ENCODE measurements at places on chromosomes 7 and 10.

GRCh38 chr10:90458054-90458453, 399.8 kb downstream of the HTR7 start:
- DNase-seq: no peak

- no peak for DNase-seq
Observed at GRCh38 chr7:138886501-138886917, 88.5 kb upstream of the ATP6V0A4 start.

- no peak for DNase-seq
Observed at GRCh38 chr7:5541087-5541992, 117.7 kb upstream of the TNRC18 start.

GRCh38 chr7:24130631-24131030, 153.4 kb upstream of the NPY start:
- no peak for DNase-seq

DNA sequence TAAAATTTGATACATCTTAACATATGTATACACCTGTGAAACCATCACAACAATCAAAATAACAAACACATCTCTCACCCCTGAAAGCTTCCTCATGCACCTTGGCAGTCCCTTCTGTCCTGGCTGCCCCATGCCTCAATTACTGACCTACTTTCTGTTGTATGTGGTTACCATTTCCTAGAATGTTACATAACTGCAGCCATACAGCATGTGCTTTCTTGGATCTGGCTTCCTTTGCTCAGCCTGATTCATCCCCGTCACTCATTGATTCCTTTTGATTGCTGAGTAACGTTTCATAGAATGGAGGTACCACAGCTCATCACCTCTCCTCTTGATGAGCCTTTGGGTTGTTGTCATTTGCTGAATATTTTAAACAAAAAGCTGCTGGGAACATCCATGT, 165.3 kb downstream of the CELF2 start:
- no peak for DNase-seq

- DNase-seq: no peak
Observed at GRCh38 chr10:122182308-122182707, 88.8 kb upstream of the BTBD16 start.

DNA sequence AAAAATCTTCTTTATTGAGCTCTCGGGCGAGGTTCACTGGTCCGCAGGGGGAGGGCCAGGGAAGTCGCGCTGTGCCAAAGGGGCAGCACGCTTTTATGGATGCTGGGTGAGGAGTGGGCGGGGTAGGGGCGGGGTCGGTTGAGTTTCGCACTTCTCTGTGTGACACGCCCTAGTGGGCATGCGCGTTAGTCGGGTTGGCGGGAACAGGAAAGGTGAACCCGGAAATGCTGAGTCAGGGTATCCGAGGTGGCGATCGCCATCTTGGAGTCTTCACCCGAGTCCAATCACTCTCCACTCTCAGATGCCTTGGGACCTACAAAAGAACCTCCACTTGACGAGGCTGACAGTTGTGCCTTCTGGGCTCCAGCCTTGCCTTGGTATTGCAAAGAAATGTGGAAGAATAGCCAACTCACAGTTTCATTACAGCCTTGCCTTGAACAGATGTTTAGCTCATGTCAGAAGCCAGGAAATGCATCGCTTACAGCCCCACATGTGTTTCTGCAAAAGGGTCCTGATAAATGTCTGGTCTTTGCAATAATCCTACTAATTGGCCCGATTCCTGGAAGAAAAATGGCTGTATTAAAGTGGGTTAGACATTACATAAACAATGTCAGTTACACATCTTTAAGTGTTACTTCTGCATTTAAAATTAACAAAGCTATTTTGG, 64.1 kb downstream of the AHR start:
- DNase-seq: no peak

GRCh38 chr10:130744631-130745030, 566.9 kb downstream of the TCERG1L start:
- DNase-seq: no peak

DNA sequence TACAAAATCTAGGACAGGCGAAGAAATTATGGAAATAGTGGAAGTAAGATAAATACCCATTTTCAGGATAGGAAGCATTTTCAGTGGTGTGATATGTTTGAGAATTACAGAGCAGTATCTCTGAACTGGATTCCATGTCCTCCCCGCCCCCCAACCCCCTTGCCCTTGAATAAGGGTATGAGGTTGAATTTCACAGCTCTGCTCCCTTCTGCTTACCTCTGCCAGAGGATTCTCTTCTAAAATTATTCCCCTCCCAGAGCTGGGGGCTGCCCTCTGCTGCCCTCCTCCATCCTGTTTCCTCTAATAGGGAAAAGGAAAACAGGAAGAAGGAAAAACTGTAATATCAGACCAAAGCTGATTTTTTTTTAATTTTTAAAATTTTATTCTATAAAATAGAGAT, 7.3 kb upstream of the CLCN1 start:
- no peak for DNase-seq

GRCh38 chr7:51160990-51161615, 155.5 kb downstream of the COBL start:
- DNase-seq: no peak

DNA sequence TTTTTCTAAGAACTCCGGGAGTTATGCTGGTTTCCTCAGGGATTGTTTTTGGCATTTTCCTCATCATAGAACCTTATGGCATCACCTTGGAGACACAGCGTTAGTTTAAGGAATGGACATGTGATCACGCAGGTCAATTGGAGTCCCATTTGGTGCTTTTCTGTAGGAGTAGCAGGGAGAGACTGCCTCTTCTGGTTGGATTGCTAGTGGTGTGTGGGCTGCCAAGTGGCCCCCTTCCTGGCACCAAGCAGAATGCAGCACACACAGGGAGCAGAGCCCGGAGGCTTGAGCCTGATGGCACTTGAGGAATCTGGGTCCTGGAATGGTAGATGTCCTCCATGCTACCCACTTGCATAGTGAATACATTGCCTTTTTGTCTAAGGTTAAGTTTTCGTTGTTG, 57.9 kb downstream of the SDK1 start:
- no peak for DNase-seq

DNA sequence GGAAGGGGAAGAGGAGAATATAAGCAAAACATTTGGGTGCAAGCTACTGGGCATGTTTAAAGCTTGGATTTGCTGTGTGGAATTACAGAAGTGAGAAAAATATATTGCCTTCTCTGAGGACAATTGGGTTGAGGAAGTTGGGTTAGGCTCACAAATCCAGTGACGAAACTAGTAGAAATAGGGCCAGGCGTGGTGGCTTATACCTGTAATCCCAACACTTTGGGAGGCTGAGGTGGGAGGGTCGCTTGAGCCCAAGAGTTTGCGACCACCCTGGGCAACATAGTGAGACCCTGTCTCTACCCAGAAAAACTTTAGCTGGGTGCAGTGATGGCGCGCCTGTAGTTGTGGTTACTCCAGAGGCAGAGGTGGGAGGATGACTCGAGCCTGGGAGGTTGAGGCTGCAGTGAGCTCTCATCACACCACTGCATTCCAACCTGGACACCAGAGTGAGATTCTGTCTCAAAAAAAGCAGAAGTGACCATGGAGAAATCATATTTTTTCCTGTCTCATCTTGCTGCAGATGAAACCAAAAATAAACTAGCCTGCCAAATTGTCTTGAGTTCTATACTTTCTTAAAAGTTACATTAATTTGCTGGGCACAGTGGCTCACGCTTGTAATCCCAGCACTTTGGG, 22.4 kb downstream of the NRBF2 start:
- no peak for DNase-seq

DNA sequence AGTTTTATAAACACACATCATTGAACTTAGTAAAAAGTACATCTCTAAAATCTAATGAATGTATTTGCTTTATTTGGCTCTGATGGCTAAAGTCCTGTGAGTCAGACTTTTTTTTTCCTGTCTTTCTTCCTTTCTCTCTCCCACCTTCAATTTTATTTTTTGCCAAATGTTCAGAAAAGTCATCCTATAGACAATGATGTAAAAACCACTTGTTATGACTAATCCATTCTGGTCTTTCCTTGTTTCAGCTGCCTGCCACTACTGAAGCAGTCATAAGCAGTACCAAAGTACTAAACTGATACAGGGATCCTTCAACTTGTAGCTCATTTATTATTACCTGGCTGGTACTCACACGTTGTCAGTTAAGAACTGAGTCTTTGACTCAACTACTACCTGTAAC, 23.9 kb downstream of the HECTD2 start:
- DNase-seq: no peak

GRCh38 chr10:132232023-132232951, 45.5 kb downstream of the DPYSL4 start:
- DNase-seq: no peak

GRCh38 chr10:102919992-102920739, 2.1 kb downstream of the CNNM2 start:
- DNase-seq: no peak

- DNase-seq: no peak
Observed at GRCh38 chr7:105779856-105780780, 96.3 kb downstream of the ATXN7L1 start.

- DNase-seq: no peak
Observed at GRCh38 chr10:66350622-66351399, 575.0 kb upstream of the LRRTM3 start.

- no peak for DNase-seq
Observed at GRCh38 chr10:15436696-15437095, 65.6 kb upstream of the FAM171A1 start.

DNA sequence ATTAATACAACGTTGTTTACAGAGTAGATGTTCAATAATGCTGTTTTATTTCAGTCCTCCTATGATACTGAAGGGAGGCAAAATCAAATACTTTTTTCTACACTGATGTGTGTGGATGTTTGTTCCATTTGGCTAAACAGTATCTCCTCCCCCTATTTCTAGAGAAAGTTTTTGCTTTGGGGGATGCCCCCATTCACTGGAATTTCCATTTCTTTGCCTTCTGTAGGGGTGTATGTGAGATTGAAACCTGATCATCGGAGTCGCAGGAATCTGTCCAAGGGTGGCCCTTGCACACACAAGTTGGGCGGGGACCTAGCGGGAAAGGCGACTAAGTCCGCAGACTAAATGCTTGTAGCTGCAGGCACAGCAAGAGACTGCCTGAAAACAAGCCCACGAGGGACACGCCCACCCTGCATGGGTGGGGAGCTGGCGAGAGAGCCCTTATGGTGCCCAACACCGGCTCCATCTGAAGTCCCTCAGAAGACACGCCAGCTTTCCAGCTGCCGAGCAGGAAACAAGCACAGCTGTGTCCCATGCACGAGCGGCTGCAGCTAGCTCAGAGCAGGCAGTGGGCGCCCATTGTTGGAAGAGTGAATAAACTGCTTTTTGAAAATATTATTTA, 58.0 kb downstream of the ESYT2 start:
- no peak for DNase-seq

DNA sequence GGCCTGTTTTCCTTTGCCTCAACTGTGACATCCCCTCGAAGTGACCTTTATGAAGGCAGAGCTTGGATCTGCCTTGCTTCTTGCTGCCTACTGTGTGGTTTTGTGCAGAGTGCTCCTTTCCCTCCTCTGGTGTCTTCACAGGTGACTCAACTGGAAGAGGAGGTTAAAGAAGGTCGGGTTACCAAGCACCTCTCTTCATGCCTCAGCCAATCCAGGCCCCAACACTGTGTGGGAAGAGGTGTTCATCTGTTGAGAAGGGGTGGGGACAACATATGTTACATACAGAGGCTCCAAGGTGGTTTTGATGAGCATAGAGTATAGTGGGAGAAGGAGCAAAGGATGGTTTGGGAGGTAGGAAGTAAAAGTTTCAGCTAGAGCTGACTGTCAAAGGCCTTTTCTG, 155.7 kb downstream of the AUTS2 start:
- no peak for DNase-seq

GRCh38 chr10:131252567-131253276, 58.8 kb downstream of the TCERG1L start:
- DNase-seq: no peak

DNA sequence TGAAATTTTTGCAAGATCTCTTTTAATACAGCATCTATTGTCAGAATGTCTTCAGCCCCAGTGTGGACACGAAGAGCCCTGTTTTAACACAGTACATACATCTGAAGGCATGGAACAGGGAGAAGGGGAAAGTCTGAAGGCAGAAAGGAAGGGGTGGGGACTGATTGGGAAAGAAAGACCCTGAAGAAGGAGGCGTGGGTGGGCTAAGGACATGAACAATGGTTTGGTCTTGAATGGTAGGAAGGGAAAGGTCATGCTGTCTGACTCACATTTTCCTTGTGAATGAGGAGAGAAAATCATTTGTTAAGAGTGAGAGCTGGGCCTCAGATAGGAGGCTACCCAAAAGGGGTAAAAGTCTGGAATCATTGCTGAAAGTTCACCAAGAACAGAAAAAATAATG, 297.1 kb downstream of the GALNT17 start:
- no peak for DNase-seq
